CD4-positive, alpha-beta T cell treated with Interleukin-12 subunit alpha and Interleukin-12 subunit beta, for 1 hour (primary cell): ENCODE measurements at places on chromosomes 3 and 15.

GRCh38 chr3:62710751-62711150, 164.5 kb downstream of the CADPS start:
- DNase-seq: no peak

- no peak for DNase-seq
These were observed 1247.0 kb upstream of the EPHA6 start for GRCh38 chr3:95567346-95567745.

DNA sequence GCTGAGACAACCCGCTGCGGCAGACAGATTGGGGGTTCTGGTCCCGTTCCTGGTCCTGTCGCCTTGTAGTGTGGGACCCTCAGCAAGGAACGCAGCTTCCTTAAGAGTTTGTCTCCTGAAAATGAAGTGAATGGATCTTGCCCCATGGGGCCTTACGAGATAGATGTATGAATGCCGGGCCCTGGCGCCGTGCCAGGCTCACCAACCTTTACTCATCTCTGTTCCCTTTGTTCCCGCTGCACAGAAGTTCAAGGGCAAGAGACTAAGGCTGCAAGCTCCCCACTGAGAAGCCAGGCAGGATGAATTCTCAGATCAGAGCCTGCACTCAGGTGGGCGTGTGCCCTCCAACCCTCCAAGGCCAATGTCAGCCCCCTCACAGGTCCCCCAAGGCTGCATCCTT, 162.7 kb upstream of the IQSEC1 start:
- no peak for DNase-seq

DNA sequence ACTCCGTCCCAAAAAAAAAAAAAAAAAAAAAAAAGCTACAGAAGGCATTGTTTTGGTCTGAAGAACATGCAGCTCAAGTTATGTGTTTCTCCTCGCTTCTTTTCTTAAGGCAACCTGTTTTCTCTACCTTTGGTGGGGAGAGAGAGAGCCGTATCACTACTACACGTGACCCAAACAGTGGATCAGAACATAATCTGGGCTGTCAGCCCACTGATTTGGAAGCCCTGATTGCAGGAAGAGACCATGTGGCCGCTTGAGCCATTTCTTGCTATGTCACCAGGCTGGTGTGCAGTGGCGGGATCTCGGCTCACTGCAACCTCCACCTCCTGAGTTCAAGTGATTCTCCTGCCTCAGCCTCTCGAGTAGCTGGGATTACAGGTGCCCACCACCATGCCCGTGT, 69.8 kb downstream of the ABTB1 start:
- DNase-seq: no peak

DNA sequence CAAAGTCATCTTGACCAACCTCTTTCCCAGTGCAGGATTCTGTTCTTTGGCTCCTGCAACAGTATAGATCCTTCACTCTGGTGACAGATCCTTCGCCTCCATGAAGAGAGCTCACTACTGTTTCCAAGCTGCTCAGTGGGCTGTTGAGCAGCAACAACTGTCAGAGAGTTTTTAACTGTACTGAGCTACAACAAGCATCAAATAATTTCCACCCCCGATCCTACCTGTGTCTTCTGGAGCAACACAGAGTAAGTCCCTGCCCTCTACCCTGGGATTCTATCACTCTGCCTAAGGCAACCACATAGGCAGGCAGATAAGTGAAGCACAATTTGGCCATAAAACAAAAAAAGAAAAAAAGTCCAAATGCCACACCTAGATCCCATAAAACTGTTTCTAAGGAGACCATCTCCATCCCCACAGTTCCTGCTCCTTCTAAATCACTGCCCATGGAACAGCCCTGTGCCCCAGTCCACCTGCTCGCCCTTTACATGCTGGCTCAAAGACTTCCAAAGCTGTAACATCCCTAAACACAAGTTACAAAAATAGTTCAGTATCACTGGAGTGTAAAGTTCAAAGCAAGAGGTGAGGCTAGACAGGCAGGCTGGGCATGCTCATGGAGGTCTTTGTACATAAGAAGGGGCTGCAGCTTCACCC, 37.8 kb upstream of the ANPEP start:
- DNase-seq: no peak

DNA sequence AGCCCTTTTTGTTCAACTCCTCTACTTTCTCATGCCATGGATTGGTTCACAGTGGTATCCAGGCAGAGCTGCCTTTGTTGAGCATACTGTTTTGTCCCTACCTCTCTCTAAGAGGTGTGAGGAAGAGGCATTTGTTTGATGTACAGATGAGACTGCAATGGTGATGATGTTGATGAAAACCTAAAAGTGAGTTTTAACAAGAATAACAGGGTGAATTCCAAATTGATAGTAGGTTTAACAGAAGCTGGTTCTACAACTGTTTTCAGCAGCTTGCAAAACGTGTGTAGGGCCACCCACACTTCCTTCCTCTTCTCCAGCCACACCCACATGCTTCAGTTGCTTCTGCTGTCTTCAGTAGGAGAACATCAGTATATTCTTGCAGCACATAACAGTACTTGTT, 10.2 kb downstream of the SNRK start:
- peak; percentile 83 for DNase-seq

GRCh38 chr3:170226426-170226960, 4.3 kb downstream of the PRKCI start:
- DNase-seq: no peak

GRCh38 chr3:3085782-3086181, 24.4 kb downstream of the IL5RA start:
- DNase-seq: no peak

DNA sequence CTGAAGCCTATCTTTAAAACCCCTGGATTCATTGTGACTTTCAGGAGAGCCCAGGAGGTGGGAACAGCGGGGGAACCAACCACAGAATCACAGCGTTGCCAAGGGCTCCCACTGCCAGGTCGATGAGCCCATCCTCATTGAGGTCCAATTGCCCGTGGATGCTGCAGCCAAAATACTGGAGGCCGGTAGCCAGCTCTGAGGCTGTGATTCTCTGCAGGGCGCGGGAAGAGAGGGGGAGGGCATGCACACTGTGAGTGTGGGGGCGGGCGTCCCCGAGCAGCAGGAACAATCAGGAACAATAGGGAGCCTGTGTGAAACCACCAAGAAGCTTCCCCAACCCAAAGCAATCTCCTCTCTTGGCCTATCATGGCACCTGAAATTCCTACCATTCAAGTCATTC, 53.4 kb downstream of the FEM1B start:
- no peak for DNase-seq

DNA sequence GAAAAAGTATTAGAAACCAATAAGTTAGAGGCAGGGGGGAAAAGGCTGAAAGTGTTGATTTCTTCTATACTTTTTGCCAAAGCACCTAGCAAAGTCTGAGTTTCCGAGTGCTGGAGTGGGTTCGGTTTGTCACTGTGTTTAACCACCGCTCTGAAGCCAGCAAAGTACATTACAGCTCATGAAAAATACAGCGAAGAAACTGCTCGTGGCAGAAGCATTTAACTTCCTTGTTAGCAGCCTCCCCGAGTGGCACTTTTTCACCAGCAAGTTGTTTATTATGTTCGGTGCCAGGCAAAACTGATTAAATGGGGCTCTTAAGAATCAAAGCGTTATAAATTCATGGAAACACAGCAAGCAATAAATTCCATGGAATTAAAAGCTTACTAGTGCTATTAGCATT, 313.6 kb downstream of the FOXP1 start:
- peak; percentile 7 for DNase-seq

- DNase-seq: no peak
These were observed 219.6 kb downstream of the THSD4 start for GRCh38 chr15:71334873-71335272.

DNA sequence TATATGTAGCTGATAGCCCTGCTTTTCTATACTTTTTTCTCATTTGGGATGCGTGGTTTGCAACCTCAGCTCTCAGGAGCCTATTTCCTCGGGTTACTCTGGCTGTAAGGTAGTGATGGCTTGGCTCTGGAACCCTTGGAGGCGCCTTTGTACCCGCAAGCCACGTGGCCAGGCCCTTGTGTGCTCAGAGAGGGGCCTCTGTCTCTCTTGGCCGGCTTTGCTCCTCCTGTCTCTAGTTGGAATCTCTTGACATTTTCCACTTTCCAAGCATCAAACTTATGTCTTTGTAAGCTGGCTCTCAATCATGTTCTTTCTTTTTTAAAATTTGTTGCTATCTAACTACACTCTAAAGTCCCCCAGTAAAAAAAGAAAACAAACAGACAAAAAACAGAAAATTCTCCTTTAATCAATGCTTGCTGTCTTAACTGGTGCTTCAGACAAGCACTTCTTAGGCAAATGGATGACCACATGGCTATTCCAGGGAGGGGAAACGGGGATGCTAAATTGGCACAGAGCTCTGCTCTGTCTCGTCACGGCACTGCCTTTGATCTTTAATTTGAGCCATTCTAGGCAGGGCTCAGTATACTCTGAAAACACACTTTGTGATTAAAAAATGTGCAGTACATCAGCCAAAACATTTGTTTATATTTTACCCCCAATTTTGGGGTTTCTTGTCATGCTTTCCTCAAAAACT, 180.4 kb upstream of the NR2E3 start:
- no peak for DNase-seq

- peak; percentile 71 for DNase-seq
These were observed 40.8 kb downstream of the ZBTB11 start for GRCh38 chr3:101635954-101636798.

DNA sequence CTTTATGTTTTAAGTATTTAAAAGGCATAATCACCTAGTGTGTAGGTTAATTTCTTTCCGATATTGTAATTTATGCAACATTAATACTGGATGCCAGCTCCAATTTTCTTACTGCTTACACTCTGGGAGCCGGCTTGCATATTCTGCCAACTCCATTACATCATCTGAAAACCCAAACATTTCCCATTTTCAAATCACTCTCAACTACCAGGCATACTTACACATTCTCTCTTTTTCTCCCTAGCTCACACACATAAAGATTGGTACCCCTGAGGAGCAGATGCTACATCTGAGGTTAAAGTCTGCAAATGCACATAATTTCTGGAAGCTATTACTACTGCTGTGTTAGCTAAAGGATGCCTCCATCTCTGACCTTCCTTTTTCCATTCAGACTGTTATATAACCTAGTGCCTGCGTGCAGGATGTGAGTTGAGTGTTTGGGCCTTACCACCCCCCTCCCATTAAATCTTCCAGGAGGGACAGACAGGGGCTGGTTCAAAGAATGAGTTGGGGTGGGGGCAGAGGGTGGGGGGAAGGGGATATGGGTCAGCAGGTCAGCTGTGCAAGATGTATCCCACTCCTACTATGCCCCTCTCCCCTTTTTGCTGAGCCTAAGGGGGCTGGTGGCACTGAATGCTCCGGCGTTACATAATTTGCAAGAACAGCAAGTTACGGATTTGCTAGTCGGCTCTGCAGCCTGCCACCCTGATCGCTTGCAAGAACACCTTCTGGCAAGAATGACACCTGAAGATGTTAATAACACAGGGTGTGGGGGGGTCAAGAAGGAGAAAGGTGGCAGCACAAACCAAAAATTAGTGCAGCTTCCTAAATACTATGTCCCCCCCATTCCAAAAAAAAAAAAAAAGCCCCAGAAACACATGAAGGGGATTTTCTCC, 2.5 kb downstream of the RORA start:
- DNase-seq: no peak

GRCh38 chr15:41256577-41257038, 25.5 kb downstream of the CHP1 start:
- DNase-seq: no peak

DNA sequence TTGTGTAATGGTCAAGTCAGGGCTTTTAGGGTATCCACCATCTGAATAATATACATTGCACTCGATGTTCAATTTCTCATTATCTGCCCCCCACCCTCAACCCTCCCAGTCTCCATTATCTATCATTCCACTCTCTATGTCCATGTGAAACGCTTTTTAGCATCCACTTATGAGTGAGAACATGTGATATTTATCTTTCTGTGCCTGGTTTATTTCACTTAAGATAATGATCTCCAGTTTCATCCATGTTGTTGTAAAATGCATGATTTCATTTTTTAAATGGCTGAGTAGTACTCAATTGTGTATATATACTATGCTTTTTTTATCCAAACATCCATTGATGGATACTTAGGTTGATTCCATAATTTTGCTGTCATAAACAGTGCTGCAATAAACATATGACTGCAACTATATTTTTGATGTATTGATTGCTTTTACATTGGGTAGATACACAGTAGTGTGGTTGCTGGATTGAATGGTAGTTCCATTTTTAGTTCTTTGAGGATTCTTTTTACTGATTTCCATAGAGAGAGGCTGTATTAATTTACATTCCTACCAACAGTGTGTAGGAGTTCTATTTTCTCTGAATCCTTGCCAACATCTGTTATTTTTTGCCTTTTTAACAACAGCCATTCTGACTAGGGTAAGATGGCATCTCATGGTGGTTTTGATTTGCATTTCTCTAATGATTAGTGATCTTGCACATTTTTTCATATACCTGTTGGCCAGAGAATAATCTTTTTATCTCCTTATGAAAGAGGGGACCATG, 332.9 kb upstream of the TGFBR2 start:
- DNase-seq: no peak

- DNase-seq: no peak
These were observed 128.3 kb downstream of the OCA2 start for GRCh38 chr15:27970661-27971392.

- DNase-seq: no peak
These were observed 62.7 kb downstream of the SNRK start for GRCh38 chr3:43348852-43349574.

- no peak for DNase-seq
These were observed 75.9 kb downstream of the DGKG start for GRCh38 chr3:186286114-186286513.

GRCh38 chr3:74603292-74603691, 11.2 kb downstream of the CNTN3 start:
- DNase-seq: no peak

GRCh38 chr3:156211583-156211982, 91.2 kb downstream of the KCNAB1 start:
- no peak for DNase-seq

GRCh38 chr15:31080591-31081014, 20.9 kb downstream of the TRPM1 start:
- DNase-seq: peak; percentile 13

DNA sequence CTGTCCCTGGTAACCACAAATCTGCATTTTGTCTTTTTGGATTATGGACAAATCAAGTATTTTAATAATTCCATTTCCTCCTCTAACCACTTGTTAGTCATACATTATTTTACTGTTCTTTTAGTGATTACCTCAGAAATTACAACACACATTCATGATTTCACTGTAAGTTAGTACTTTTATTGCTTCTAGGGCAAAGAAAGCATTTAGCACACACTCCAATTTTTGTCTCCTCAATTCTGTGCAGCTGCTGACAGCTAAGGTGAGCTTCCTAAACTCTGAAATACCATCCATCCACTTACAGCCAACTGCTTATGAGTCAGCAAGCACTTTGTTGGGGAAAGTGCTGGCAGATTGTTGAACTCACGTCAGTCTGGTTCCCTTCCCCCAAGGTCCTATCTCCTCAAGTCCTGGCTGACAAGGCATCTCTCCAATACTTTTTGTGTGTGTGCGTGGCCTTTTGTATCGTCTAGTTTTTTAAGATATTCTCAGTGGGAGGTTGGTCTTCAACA, 49.4 kb upstream of the TNFAIP8L3 start:
- no peak for DNase-seq
